A549 treated with RU486 at 1 μM for 4 hours (cell line): ENCODE measurements at places on chromosomes 12 and 14. TPM values are rescaled to one million over a fixed set of nuclear protein-coding genes. Genes with fewer than 3 reads are reported as not detected.

GALNT8 gene
- not detected in 5 replicates for total RNA-seq

FKBP4 gene
- total RNA-seq = 97.1 to 120 TPM (median 112 TPM) in 5 replicates

MIPOL1 gene
- total RNA-seq = 2.2 to 4.4 TPM (median 2.9 TPM) in 5 replicates

RTN1 gene
- 0.06 TPM in 1 of 5 replicates, not detected in the others for total RNA-seq

FBXW8 gene
- 4.8 to 6.3 TPM (median 6.0 TPM) in 5 replicates for total RNA-seq

CLECL1 gene
- total RNA-seq = not detected in 5 replicates

CISTR gene
- total RNA-seq = not detected in 5 replicates

ACSM4 gene
- total RNA-seq = not detected in 5 replicates

NEMP1 gene
- 10.4 to 18.6 TPM (median 15.8 TPM) in 5 replicates for total RNA-seq

SIRT4 gene
- 0.49 to 0.99 TPM (median 0.80 TPM) in 5 replicates for total RNA-seq

GPR65 gene
- total RNA-seq = not detected in 5 replicates

LRP1-AS gene
- not detected in 5 replicates for total RNA-seq

DAO gene
- total RNA-seq = not detected in 5 replicates

FAM186B gene
- 0.08 to 0.27 TPM (median 0.16 TPM) in 5 replicates for total RNA-seq

GZMB gene
- not detected in 5 replicates for total RNA-seq

CERS5 gene
- total RNA-seq = 24.2 to 30.6 TPM (median 26.4 TPM) in 5 replicates

TAS2R9 gene
- total RNA-seq = not detected in 5 replicates

CLEC6A gene
- not detected in 5 replicates for total RNA-seq

RILPL2 gene
- total RNA-seq = 1.5 to 1.7 TPM (median 1.7 TPM) in 5 replicates

PIP4K2C gene
- total RNA-seq = 40.8 to 44.9 TPM (median 42.5 TPM) in 5 replicates

GLS2 gene
- total RNA-seq = 0.09 to 0.76 TPM (median 0.16 TPM) in 5 replicates

SRGAP1 gene
- total RNA-seq = 8.7 to 14.0 TPM (median 11.5 TPM) in 5 replicates

CD63 gene
- total RNA-seq = 695 to 804 TPM (median 704 TPM) in 5 replicates

KANSL2 gene
- total RNA-seq = 31.6 to 48.7 TPM (median 35.3 TPM) in 5 replicates

SLC15A4 gene
- 17.2 to 25.7 TPM (median 22.7 TPM) in 5 replicates for total RNA-seq

CCDC60 gene
- total RNA-seq = not detected in 5 replicates
